ENCODE measurements at places on chromosomes 3 and 15.

DNA sequence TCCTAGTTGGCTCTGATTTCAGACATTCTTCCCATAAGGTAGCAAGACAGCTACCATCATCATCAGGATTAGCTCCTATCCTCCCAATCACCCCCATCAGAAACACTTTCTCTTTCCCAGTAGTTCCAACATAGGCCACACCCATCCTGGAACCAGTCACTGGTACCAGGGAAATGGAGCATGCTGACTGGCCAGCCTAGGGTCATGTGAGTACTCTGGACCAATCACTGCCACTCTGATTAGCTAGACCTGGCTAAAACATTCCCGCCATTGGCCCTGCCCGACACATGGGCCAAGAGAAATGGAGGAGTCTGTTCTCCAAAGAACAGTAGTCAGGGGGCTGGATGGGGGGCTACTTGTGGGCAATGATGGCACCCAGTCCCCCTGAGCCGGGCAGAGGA lies 12.4 kb downstream of the EFCC1 start:
- DNase-seq = no peak

- no peak for DNase-seq
Observed at GRCh38 chr15:98514034-98514622, 134.2 kb upstream of the IGF1R start.

- no peak for DNase-seq
Observed at GRCh38 chr3:43369404-43370292, 83.3 kb downstream of the SNRK start.

DNA sequence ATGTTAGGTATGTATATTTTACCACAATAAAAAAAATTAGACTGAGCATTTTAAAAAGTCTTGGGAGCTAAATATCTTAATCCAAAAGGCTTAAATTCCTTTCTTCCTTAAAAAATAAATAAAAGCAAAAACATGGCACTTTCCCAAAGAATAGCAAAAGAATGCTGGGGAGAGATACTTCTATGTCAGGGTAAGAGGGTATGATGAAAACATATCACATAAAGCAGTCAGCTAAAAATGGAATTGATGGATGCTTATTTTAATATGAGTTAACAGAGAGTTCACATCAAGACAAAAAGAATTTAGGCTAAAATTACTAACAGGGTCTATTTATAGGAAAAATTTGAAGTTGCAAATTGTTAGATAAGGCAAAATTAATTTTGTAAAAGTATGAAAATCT lies 141.0 kb downstream of the MYLK start:
- DNase-seq = no peak

- DNase-seq = no peak
Observed at GRCh38 chr15:85622221-85622831, 172.4 kb downstream of the KLHL25 start.

GRCh38 chr15:100926971-100927756 lies 8.0 kb downstream of the LRRK1 start:
- DNase-seq = no peak
